Stimulated activated CD4-positive, alpha-beta T cell treated with anti-CD3 and anti-CD28 coated beads, Interleukin-4, amount 100 ng/mL, for 48 hours (primary cell): ENCODE measurements at places on chromosomes 4 and X.

DNA sequence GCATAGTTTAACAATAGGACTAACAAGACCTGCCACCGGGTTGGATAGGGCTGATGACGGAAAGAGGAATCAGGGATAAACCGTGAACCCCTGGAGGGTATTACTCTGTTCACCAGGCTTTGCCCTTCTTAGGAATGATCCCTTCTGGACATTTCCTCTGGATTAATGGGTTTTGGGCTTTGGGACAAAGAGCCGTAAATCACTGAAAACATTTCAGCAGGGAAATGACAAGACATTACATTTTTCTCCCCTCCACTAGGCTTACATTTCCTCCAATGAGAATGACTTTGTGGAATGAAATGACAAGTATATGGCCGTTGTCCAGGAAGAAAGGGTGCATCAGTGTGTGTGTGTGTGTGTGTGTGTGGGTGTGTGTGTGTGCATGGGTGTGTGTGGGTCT, 25.9 kb upstream of the RBPJ start:
- DNase-seq, result no peak

GRCh38 chr4:102819588-102820365, 7.6 kb downstream of the UBE2D3 start:
- DNase-seq, result no peak

DNA sequence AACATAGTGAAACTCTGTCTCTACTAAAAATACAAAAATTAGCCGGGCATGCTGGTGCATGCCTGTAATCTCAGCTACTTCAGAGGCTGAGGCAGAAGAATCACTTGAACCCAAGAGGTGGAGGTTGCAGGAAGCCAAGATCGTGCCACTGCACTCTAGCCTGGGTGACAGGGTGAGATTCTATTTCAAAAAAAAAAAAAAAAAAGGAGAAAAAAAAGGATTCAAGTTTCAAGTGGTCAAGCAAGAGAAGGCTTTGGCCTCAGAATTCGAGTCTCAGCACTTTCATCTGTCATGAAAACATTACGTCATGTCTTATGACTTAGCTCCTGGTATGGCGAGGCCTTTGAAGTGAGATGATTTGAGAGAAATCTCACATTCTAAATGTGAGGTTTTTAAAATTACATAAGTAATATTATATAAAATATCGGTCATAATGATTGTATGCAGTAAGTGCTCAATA, 21.2 kb upstream of the DHRSX start:
- no peak for DNase-seq

GRCh38 chrX:9378980-9379696, 85.7 kb upstream of the TBL1X start:
- DNase-seq, result no peak

DNA sequence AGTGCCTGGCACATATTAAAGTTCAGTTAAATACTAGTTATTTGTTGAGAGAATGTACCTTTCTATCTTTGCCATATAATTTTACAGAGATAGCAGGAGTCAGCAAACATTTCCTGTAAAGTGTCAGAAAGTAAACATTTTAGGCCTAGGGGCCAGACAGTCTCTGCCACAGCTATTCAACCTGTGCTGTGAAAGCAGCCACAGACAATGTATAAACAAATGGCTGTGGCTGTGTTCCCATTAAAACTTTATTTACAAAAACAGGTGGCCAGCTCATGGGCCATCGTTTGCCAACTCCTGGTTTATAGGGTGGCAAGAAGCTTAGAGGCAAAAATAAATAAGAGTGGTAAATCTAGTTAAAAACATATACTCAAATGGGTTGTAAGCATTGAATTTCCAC, 34.0 kb upstream of the BRS3 start:
- DNase-seq, result no peak

DNA sequence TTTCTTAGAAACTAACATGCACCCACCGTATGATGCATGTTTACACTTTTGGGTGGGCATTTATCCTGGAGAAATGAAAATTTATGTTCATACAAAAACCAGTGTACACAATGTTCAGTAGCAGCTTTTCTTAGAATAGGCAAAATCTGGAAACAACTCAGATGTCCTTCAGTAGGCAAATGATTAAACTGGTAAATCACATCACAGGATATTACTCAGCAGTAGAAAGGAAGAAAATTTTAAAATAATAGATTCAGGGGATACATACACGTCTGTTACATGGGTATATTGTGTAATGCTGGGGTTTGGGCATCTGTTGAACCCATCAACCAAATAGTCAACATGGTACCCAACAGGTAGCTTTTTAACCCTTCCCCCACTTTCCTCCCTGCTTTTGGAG, 25.2 kb upstream of the HSPA4L start:
- no peak for DNase-seq

DNA sequence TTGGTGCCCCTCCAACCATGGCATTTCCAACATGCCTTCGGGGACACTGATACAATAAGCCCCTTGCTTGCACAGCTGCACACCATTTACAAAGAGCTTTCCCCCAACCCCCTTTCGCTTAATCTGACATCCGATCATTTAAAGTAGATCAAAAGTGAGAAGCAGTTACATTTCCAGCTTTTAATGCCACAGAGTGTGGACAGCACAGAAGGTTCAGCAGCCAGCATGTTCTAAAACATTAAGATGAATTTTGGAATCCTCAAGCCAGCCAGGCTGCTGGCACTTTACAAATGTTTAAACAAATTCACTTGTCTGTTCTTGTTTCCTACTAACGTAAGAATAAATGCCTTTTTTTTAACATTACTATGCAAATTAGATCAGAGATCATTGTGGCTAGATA, 284.4 kb upstream of the LDB2 start:
- no peak for DNase-seq

- DNase-seq, result no peak
Observed at GRCh38 chr4:58749206-58749605, 1639.0 kb upstream of the IGFBP7 start.

GRCh38 chr4:1060621-1061020, 49.2 kb downstream of the FGFRL1 start:
- no peak for DNase-seq

DNA sequence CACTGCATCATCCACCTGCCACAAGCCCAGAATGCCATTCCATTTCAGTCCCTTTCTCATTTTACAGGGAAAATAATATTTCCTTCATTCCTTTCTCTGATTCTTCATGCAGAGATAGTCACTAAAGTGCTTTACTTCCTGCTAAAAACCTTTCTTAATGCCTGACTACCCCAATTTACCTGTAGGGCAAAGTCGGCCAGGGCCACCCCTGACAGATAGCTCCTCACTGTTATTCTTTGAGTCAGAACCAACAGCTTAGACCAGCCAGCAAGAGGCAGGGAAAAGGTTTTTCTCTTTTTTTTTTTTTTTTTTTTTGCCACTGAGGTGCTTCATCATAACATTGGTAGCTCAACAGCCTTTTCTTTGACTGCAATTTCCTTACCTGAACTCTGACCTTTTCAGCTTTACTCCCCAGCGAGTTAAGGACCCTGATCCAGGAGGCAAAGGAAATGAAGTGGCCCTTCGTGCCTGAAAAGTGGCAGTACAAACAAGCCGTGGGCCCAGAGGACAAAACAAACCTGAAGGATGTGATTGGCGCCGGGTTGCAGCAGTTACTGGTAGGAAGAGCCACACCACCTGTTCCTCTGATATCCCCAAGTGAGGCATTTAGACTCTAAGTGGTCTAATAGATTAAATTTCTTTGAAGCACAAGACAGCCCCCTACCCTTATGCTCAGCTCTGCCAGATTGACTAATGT, 85.0 kb downstream of the ALPK1 start:
- DNase-seq, result no peak

GRCh38 chr4:148110169-148110568, 332.0 kb downstream of the NR3C2 start:
- no peak for DNase-seq
